CD4-positive, alpha-beta T cell treated with Interferon alpha-2 for 1 hour (primary cell): ENCODE measurements at places on chromosomes 3 and 15.
A peak's percentile ranks its signal among the peaks of the same experiment; 100 is the strongest.

DNA sequence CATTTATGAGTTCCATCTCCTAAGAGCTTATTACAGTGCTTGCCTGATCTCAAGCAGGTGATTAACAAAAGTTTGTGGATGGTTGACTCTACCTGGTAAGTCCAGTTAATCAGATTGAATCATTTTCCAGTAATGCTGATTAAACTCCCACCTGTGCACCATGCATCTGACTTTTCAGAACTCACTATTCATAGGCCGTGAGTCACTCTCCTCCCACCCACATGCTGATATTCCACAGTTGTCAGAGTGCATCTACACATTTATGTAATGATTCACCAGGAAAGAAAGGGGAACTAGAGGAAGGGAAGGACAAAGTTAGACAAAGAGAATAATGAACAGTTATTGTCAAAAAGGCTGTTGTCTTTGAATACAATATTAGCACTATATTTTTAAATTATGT lies 106.2 kb upstream of the UBE3A start:
- no peak for DNase-seq

DNA sequence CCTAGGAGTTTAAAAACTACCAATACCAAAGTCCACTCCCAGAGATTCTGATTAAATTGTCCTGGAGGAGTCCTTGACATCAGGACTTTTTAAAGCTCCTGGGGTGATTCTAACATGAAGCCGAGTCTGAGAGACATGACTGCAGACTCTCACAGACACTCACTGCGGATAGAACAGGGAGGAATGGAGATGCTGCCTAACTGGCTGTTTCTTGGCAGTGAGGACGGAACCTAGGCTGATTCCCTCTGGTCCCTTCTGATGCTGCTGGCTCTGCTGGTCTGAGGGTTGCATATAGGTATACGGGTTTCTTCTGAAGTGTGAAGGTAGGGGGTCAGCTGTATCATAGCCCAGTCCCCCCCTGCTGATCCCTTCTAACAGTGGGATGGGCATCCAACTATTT lies 1.3 kb upstream of the HRG start:
- no peak for DNase-seq

- DNase-seq = no peak
These were observed 277.4 kb downstream of the ROBO1 start for GRCh38 chr3:79490165-79491028.

GRCh38 chr15:79540551-79540950 lies 108.4 kb downstream of the MINAR1 start:
- DNase-seq = no peak

DNA sequence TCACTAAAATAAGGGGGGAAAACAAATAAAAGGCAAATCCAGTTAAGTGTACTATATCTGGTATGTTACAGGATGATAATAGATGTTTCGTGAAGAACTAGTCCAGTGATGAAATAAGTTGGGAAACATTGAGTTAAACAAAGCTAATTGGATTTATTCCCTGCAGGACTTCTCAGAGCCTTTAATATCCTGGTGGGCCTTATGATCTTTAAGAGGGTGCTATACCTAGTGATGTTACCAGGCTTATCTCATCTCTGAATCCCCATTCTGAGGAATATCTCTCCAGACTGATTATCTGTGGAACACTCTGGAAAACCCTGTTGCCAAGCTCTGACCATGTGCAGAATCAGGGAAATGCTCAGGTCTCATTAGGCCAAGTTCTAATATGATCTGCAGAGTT lies 54.8 kb upstream of the POMGNT2 start:
- no peak for DNase-seq

- no peak for DNase-seq
These were observed 82.4 kb downstream of the CCNL1 start for GRCh38 chr3:157077565-157077991.

DNA sequence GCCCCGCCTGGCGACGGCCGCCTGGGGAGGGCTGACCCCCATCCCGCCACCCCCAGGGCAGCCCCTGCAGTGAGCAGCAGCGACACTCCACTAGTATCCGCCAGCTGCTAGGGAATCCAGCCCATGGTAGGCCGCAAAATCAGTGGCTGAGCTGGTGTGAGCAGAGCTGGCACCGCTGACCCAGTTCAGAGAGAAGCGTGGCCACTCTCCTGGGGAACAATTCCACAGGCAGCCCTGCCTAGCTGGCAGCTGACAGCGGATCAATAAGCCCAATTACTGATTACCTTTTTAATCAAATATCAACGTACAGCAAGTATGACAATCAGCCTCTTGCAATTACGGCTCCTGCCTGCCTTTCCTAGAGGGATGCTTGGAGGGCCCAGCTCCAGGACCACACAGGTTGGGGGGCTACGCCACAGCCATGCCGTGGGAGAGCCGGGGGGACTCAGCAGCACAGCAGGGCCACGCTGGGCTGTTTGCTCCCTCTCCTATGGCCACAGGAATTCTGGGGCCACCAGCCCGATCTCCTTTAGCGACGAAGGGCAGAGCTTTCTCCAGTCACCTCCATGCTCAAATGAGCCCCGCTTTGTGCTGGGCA lies 13.9 kb downstream of the DNAJB8 start:
- DNase-seq = no peak

DNA sequence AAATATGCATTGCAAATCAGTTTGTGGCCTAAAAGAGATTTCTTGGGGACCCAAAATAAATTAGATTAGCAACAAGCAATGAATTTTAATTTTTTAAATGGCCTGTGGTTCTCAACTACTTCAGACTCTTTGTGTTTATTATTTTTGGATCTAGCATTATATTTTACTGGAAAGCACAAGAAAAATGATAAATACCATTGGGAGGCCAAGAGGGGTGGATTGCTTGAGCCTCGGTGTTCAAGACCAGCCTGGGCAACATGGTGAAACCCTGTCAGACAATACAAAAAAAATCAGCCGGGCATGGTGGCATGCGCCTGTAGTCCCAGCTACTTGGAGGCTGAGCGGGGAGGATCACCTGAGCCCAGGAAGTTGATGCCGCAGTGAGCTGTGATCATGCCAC lies 13.6 kb downstream of the LACTB start:
- no peak for DNase-seq

DNA sequence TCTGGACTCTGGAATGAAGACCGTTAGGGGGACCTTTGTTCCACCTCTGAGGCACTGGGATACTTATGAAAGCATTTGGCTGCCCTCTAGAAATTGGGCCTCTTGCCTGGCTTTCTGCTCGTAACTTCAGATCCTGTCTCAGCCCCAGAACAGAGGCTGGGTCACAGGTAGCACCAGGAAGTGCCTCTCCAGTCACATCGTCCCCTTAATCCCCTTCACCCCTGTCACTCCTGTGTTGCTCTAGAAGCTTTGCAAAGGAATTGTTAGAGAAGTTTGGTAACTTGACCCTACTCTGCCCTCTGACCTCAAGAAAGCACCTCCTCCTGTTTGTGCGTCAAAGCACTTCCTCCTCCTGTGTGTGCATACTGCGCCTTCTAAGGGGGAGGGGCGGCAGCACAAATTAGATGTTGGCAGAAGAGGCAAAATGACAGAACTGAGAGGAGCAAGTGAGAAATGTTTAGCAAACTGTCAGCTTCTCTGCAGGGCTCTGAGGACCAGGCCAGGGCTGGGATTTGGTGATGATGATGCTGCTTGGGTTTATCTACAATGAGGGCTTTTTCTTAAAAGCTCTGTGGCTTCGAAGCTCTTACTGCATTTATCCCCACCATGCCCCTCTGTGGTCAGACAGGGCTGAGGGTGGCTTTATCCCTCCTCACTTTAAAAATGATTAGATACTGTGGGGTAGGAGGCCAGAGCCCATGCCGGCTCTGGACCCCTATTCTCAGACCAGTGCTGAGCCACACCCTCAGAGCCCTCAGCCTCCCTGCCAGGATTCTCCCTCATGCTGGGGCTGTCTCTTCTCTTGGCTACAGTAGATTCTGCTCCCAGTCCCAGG lies 76.2 kb downstream of the LARS2 start:
- DNase-seq = peak; percentile 48

- DNase-seq = no peak
These were observed 26.3 kb downstream of the B3GNT5 start for GRCh38 chr3:183279371-183279770.

DNA sequence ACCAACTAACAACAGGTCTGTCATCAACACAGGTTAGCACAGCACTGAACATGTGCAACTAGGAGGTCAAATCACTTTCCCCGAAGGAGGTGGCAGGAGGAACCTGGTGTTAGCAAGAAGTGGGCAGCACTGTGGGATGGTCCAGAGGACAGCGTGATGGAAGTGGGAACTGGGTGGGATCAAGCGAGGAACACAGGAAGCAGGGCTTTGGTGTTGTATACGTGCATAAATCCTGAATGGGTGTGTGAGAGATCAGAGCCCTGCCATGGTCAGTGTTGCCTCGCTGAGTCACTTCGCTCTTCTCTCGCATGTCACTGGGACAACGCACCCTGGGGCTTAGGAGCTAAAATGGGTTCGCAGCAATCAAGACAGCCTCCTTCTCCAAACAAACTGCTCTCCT lies 62.1 kb downstream of the MOBP start:
- DNase-seq = no peak

GRCh38 chr3:106810300-106810875 lies 566.9 kb upstream of the CCDC54 start:
- no peak for DNase-seq

DNA sequence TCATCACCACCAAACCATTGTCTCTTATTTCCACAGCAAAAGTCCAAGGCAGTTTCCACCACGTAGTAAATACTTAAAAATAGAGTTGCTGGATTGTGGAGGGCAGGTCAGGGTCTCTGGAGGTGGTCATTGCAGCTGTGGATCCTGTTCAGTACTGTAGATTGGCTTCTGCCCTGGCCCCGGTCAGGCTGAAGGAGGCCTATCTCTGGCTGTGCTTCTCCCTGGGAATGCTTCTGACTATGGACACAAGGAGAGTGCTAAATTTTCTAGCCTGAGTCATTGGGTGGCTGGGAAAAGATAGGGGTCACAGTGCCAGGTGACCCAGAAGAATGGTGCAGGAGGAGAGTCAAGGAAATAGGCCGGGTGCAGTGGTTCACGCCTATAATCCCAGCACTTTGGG lies 26.3 kb upstream of the GMPPB start:
- DNase-seq = no peak

GRCh38 chr3:178629430-178630178 lies 93.4 kb downstream of the KCNMB2 start:
- DNase-seq = no peak

DNA sequence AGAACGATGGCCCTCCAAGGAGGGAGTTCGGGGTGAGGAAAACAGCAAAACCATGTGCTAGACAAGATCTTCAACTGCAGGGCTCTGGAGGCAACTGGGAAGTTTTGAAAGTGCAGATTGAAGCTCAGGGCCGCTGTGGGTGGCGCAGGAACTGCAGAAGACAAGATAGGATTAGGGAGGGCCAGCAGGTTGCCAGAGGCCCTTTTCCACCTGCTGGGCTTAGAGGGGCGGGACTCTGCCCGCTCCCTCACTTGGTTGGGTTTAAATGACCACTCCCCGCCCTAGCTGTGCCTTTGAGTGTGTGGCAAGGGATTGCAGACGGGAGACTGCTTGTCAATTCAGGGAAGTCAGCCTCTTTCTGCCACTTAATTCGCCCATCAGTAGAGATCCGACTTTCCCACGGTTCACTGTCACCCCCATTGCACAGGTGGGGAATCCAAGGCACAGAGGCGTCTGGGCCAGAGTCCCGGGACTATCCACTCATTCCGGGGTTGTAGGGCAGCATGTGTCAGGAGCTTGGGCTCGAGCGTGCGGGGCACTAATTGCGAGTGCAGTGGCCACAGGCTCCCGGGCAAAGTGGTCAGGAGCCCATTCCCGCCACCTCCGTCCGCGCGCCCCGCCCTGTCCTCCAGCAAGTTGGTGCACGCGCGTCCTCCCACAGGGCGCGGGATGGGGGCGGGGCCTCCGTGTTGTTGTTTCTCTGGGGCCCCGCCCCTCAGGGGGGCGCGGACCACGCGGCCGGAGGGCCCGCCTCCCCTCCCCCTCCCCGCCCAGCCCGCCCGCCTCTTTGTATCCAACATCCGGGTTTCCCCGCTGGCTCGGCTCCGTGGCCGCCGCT lies at the start of gene ACVR2B:
TSS of gene ACVR2B (plus strand) at position 816 of the 838 bp plus-strand sequence. CDS start 433 bp downstream, outside the sequence.
- DNase-seq = peak; percentile 64

DNA sequence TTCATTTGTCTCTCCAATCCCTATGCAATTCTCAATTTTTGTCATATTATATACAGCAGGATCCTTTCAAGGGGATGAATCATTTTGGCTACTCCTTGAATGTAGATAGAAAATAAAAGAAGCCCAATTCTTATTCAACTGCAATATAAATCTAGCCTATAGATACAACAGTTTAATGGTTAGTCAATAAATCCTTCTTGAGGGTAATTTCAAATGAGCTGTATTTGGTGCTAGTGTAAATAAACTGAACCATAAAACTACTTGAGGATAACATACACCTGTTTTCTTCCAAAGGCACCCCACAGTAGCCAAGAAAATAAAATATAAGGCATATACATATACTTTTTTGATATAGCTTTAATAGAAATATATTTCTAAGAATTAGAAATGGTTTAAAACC lies 830.3 kb downstream of the ROBO1 start:
- no peak for DNase-seq

GRCh38 chr15:101046826-101047225 lies 127.7 kb downstream of the LRRK1 start:
- no peak for DNase-seq

DNA sequence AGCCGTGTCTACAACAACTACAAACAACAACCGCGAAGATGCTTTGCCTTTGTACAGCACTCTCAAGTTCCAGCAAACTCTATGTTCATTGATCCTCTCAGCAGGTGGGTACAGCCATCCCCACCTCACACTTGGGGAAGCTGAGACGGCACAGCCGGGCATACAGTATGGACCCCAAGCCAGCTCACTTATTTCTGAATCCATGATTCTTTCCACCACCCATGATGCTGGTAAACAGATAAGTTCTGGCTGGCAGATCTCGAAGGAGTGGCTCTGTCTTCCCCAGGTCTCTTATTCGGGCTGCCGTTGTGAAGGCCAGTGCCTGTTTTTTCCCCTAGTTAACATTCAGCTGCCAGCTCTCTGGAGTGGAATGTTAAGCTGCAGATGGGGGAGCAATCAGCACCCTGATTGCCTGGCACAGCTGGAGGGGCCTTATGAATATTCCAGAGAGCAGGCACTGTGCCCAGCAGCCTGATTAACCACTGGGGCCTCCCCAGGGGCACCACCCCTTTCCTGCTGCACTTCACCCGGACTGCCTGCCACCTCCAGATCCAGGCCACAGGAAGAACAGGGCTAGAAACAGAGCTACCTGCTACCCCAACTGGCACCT lies 73.2 kb downstream of the CORO2B start:
- DNase-seq = no peak

GRCh38 chr3:68817243-68817642 lies 115.1 kb downstream of the TAFA4 start:
- DNase-seq = no peak

- no peak for DNase-seq
These were observed 9.7 kb downstream of the CCK start for GRCh38 chr3:42256135-42256819.

DNA sequence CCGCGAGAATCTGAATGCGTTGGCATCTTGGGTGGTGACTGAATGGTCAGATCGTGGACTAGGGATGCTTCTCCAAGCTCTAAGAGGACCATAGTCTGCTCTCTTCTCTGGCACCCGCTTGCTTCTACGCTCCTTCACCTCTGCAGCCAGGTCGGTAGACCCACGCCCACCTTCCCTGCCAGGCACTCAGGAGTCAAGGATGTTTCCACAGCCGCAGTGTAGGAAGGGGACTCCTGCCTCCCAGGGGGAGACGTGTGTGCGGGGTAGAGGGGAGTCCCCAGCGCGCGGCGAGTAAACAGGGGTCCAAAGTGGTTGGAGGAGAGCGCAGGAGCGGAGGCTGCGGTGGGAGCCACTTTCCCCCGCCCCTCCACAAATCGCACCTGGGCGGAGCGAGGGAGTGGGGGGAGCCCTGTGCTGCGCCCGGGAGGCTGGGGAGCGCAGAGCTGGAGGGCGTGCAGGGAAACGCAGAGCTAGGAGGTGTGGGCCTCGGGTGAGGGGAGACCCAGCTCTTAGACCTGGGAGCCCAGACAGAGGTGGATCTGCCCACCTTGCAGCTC lies 1.7 kb downstream of the LRRC3B start:
- no peak for DNase-seq
